CD4-positive, alpha-beta T cell treated with Interferon gamma for 1 hour (primary cell): ENCODE measurements at places on chromosomes 7 and 10.
A peak's percentile ranks its signal among the peaks of the same experiment; 100 is the strongest.

DNA sequence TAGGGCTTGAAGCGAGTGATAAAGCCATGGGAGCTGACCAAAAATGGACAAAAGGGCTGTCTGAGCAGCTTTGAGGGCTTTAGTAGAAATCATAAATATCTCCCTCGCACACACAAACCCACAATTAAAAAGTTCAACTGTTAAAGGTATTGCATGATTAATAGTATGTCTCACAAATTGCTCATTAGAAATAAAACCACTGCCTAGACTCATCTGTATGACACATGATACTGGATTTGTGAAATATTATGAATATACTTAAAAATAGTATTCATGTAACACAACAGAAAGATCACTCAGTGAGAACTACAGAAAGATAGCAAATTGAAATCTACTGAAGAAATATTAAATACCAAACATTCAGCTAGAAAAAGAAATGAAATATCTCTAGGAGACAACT, 11.9 kb upstream of the PTPN12 start:
- DNase-seq: no peak

DNA sequence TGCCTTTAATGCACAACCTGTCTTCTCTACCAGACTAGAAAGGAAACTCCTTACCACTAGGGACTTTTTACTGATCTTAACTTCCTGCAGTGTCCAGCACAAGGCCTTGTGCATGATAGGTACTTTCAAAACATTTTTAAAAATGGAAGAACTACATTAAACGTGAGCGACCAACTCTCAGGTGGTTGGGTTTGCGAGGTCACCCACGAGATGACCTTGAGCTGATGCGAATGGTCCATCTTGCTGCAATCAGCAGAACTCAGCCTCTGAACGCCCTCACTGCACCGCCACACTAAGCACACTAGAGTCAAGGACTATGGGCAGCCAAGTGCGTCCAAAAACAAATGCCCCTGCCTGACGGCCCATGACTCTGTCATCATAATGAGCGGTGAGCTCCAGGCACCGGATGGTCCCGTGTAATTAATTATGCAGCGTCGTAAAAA, 34.9 kb upstream of the PTF1A start:
- DNase-seq: no peak

GRCh38 chr10:43399320-43400310, 9.4 kb downstream of the HNRNPF start:
- DNase-seq: no peak

GRCh38 chr10:30821994-30822692, 192.6 kb upstream of the LYZL2 start:
- DNase-seq: no peak

DNA sequence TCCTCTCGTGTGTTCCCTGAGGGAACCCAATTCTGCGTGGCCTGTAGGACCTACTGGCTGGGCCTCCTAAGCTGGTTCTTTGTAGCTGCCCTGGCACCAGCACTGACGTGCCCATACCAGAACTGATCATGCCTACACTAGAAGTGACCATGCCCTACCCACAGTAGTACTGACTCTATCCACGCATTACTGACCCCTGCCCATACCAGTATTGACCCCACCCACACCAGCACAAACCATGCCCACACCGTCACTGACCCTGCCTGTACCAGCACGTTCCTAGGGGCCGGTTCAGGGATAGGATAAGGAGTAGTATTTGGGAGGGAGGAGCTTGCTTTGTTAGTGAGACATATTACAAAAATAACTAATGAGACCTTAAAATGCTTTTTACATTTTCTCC, 88.0 kb downstream of the DOCK1 start:
- DNase-seq: no peak

- no peak for DNase-seq
Observed at GRCh38 chr7:95972523-95972922, 200.2 kb downstream of the DYNC1I1 start.

GRCh38 chr7:149772956-149773434, 393 bp downstream of the ZNF467 start:
- peak; percentile 25 for DNase-seq

DNA sequence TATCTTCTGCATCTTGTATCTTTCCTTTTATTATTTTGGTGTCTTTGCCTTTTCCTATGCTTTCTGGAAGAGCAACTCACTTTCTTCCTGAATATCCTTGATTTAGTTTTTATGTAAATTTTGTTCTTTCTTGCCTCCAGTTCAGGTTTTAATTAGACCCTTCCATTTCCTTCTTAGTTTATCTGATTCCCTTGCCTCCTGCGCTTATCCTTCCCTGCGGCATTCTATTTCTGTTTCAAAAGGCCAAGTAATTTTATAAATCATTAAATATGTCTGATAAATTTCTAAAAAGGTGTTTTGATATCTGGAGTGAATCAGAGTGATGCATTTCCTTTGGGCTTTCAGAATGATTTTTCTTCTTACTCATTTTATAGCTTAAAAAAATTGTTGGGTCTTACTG, 167.7 kb upstream of the WDR11 start:
- no peak for DNase-seq

- no peak for DNase-seq
Observed at GRCh38 chr7:114086914-114087652, 168.3 kb upstream of the PPP1R3A start.

DNA sequence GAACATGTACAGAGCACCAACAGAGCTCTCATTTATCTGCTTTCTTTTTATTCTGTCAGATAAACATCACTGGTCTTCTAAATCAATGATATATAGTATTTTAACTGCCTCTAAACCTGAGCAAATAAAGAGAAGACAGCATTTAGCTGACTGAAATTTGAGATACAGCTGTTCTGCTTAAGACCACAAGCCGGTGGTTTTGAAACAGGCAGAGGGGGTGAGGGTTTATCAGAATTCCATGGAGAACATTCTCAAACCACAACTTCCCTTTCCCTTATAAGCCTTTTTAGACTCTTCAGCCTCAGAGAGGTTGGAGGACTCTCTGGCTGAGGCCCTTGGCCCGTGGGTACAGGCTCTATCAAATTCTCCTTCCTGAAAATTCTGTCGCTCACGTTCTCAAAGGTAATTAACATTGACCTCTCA, 87.4 kb upstream of the RSU1 start:
- no peak for DNase-seq

DNA sequence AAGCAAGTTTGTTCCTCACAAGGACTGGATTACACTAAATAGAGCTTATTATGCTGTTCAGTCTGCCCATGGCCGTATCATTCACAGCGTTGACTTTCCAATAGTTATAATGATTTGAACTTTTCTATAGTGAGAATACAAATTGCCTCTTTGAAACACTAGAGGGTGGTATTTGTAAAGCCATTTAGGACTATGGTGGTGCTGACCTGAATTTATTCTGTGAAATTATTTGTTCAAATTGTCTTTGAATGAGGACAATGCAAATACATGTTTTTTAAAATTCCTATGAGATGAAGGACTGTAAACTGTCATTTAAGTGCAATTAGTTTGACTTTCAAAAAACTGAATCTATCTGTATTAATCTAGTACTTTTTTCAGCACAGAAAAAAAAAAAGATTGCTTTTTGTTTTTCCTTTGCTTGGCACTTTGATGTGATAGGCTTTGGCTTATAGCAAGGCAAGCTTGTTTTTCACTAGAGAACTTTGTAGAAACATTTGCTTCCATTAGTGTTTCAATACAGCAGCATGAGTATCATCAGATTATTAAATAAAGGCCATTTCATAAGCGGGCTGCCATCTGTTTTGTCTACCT, 122.7 kb upstream of the TMEM229A start:
- DNase-seq: no peak

DNA sequence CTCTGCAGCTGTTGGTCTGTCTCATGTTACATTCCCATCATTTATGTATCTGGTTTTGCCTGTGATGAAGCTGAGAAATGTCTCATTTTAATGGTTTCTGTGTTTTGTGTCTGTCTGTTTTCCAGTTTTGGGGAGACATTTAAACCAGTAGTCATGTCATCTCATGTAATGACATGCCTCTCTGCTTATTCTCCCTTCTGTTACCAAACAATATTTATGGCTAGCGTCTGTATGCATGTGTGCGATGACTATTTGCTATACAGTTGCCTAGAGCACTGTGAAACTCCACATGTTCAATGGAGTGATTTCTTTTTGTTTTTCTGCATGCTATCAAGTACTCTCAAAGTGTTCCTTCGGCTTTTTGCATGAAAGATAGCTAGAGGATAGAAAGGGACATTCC, 132.0 kb downstream of the ST7 start:
- DNase-seq: no peak

GRCh38 chr7:45892407-45893035, 4.2 kb downstream of the IGFBP1 start:
- no peak for DNase-seq

- peak; percentile 31 for DNase-seq
Observed at GRCh38 chr10:70162892-70163201, 7.5 kb downstream of the SAR1A start.

DNA sequence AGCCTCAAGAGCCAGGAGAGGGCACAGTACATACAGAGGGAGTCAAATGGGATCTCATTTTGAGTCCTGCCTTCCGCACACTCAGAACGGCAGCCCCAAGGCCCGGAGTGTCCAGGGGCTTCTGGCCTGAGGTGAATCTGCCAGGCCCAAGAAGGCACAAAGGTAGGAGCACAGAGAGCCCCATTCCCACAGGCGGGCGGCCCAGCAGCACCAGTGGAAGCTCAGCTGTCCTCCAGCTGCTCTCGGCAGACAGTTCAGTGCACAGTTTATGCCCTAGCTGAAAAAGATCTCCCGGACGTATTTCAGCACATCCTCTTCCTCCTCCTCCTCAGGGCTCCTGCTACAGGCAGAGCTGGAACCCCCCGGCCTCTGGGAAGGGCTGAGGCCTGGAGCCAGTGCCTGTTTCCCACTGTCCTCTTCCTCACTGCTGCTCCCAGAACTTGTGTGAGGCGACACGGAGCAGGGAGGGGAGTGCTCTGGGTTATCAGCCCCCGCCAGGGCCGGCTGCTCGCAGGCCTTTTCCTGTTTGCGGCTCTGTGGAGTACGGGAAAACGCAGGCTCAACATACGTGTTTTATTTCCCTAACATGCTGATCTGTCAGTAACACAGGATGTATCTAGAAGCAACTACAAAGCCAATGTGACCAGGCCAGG, 4.0 kb downstream of the CYREN start:
- DNase-seq: no peak

DNA sequence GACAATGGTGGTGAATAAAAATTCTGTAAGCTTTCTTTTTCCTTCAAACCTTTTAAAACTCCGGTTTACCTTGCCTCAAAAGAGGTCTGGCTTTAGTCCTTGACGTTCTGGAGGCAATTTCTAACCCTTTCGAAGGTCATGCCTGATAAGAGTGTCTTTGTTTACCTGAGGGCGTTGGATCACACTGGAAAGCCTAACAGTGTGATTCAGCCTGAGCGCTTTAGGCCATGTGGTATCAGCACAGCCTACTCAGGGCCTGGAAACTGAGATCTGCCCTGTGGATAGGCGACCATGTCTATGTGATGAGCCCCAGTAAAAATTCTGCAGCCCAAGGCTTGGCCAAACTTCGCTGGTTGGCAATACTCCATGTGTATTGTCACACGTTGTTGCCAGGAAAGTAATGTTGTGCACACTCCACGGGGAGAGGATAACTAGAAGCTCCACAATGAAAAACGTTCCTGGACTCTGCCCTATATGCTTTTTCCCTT, 10.7 kb downstream of the CCDC6 start:
- DNase-seq: no peak

DNA sequence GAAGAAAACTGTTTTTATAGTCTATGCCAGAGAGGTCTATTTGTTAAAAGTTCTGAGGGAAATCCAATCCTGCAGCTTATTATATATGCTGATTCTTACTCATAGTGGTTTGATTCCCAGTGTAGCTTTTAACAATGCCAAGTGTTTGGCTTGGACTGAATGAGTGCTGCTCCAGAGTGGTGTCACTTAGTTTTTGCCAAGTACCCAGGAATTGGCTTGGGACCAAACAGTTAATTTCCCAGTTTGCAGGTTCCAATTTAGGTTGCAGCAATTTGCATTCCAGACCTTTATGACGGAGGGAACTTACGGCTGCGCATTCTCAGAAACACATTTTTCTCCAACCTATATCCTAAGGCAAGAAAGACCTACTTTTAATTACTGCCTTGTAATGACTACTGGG, 32.4 kb downstream of the NSUN6 start:
- DNase-seq: no peak

- DNase-seq: no peak
Observed at GRCh38 chr7:88337572-88337971, 30.9 kb upstream of the STEAP4 start.

DNA sequence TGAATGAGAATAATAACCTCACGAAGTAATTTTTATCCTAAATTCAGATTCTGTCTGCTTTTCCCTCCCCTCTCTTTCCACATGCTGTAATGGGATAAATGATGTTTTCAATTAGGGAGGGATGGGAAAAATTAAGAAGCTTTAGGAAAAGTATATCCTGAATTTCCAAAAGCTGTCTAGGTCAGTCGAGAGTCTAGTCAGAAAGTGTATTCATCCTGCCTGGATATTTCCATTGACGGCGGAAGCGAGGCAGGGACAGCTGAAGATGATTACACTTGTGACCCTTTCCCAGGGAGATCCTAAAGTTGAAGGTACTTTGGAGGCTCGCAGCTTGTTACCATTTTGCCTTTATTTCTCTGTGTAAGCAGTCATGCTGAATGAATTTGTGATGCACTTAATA, 204.1 kb downstream of the ZNF365 start:
- DNase-seq: no peak

DNA sequence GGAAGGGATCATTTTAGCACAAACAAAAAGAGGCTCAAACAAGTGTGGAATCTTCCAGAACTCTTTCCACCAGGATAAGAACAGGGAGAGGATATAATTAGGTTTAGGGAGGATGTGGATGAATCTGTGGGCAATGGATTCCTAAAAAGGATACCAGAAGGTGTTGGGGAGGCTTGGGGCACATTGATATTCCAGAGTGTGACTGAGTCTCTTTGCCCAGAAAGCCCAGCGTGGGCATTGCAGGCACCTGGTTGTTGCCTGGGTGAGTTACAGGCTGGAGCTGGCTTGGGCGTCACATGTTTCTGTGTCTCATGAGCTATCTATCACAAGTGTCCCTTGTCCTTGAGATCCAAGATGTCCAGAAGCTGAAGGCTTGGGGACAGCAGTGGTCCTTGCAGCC, 3.3 kb downstream of the COL26A1 start:
- no peak for DNase-seq

DNA sequence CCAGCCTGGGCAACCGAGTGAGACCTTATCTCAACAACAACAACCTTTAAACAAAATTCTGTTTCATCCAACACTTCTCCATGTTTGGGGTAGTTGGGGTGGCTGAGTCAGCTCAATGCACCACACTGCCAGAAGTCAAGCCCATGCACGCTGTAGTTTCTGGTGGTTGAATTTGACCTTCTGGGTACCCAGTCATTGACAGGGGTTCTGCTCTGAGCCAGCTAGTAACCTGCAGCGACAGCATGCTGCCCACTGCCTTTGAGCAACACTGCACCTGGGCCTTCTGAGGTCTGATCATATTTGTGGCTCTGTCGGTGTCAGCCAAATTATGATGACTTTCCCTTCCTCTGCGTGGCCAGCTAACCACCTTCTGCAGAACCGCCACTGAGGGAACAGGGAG, 84.6 kb upstream of the ZNF438 start:
- no peak for DNase-seq
